ENCODE measurements at places on chromosomes 16 and 17.

GRCh38 chr17:35236821-35237220, 6.1 kb upstream of the SLFN5 start:
- no peak for DNase-seq

DNA sequence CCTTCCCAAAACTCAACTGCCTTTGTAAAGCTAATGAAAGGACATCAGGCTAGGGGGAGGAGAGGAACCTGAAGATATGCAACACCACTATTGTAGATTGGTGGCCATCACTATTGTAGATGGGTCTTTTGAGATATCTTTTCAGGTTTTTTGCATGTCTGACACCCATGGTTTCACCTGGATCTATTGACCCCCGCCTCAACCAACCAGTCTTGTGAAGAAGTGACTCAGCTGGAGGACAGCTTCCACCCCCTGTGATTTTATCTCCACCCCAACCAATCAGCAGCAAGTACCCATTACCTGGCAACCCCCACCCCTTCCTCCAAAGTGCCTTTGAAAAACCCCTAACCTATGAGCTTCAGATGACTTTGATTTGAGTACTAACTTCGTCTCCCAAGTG, 382.6 kb upstream of the GOT2 start:
- DNase-seq: no peak

GRCh38 chr16:66286527-66286926, 80.0 kb upstream of the CDH5 start:
- DNase-seq: no peak

DNA sequence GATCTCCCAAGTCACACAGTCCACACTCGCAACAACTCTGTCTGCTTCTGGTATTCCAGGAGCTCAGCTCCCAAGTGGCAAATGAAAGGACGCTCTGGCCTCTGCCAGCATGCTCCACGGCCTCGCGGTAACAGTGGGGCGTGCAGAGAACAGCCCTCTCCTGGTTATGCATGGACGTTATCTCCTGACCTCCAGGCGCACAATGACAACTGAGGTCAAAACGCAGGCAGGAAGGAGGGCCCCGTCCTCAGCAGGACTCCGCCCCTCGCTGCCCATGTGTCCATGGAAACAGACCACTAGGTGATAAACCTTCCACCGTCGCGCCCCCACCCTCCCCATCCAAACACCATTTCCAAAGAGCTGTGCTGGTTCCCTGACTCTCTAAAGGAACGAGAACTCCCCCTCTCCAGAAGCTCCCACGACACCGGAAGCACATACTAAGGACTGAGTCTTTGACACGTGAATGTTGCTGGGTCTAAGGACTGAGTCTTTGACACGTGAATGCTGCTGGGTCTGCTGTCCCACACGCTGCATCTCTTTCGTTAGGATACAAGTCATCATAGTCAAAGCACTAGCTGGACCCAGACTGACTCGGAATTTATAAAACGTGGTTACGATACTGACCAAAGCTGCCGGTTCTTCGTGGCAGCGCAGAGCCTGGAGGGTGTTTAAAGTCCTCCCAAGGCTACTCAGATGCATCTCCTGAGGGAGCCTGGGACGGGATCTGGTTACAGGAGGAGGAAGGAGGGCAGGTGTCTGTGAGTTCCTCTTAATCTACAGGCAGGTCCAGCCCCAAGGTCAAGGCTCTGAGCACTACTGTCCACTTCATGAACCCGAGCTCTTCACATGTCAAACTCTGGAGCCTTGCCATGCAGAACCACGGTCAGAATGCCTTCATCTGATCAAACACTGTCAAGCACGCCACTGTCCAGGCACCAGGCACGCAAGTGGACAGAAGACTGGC, 43.9 kb downstream of the KLHDC4 start:
- DNase-seq: no peak

DNA sequence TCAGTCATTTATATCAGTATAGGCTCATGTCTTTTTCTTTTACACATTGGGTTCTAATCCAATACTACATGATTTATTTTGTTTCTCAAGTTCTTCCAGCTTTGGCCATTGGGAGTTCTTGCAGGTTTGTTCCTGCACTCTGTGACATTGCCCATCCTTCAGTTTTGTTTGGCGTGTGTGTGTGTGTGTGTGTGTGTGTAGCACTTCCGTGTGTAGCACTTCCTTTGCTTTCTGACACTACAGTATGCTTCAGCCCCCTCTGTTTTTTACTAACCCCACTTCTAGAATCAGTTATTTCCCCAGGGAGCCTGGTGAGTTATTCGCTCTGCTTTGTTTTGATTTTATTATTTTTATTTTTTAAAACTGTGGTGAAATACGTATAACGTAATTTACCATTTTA, 75.6 kb upstream of the LGALS9 start:
- no peak for DNase-seq

- no peak for DNase-seq
Observed at GRCh38 chr17:35773129-35773528, 12.4 kb downstream of the C17orf50 start.

DNA sequence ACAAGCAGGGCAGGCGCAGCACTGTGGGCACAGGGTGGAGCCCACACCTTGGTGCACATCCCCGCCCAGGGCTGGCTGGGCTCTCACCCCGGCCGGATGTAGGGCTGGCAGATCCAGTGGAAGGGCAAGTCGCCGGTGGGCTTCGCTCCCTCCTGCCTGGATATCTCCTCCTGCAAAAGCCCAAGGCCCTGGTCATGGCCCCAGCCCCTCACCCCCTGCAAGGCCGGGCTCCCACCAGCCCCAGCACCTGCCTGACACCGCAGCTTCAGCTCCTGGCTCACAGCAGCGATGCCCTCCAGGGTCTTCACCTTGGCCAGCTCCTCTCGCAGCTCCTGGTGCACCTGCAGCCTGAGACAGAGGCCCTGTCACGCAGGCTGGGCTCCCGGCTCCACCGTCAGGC, 5.0 kb downstream of the DUS1L start:
- DNase-seq: no peak

GRCh38 chr17:81192386-81193050, 26.5 kb upstream of the AATK start:
- DNase-seq: no peak

DNA sequence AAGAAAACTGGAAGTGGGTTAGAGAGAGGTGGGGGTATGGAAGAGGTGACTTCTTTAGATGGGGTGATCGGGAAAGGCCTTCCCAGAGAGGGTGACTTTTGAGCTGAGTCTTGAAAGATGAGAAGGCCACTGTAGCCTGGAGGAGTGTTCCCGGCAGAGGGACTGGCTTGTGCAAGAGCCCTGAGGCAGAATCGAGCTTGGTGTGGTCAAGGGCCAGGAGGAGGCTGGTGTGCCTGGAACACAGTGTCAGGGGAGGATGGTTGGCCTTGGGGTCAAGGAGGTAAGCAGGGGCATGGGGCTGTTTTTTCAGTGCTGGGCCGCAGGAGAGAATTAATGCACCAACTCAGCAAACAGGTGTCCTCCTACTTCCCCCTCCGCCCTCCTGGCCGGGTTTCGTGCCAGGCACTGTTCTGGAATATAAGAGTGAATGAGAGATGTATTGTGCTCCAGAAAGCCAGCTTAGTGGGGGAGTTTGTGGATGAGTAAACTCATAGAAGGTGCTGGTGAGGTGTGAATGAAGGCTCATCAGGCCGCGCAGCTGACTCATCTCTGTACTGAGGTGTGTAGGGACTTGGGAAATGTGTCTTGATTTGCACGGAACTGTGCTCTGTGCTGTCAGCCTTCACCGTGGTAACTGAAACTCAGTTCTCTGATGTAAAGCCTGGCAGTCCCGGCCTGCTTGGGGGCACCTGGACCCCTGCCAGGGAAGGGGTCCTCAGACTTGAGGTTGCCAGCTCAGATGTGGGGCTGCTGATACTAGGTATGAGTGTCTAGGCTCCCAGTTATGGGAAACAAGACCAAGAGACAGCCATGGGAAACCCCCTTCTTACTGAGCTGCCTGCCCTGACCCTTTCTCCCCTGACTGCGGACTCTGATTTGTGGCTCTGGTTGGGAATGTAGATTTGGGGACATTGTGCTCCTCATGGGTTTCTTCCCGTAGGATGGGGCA, 15.3 kb downstream of the KSR1 start:
- no peak for DNase-seq

GRCh38 chr17:68398691-68399637, 58.3 kb downstream of the WIPI1 start:
- DNase-seq: peak; percentile 67

- DNase-seq: no peak
Observed at GRCh38 chr16:68749432-68749831, 12.3 kb downstream of the CDH1 start.

DNA sequence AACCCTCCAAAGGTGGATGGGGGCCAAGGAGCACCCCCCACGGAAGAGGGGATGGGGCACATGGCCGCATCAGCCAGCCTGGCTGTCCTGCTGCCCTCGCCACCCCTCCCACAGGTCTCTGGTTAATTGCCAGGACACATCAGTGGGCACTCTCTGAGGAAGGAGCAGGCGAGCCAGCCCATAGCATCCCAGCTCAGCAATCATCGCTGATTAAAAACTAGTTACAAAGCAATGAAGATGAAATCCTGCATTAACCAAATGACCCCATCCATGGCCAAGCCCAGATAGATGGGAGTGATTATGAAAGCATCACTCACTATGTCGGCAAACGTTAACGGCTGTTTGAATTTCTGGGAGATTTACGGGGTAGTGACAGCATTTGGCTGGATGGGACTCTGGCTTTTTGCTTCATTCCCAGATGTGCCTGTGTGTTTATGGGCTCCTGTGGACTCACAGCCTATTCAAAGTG, 45.3 kb downstream of the CCDC182 start:
- no peak for DNase-seq

DNA sequence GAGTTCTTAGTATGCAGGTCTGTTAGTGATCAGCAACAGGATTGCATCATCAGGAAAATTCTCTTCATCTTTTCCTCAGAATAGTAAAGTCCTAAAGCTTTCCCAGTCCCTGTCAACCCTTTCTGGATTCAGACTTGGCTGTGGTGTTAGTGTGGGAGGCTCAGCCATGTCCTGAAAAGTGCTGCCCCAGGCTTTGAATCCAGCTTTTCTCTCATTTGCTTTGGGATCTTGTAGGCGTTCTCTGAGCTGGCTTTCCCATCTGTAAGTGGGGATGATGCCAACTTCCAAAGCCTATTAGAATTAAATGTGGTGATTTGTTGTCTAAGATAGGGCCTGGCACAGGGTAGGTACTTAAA, 3.0 kb downstream of the ALKBH5 start:
- DNase-seq: no peak

GRCh38 chr17:74379495-74380085, 12.3 kb downstream of the GPR142 start:
- DNase-seq: peak; percentile 94

GRCh38 chr17:45584092-45585036, 93.8 kb upstream of the PLEKHM1 start:
- DNase-seq: peak; percentile 61

DNA sequence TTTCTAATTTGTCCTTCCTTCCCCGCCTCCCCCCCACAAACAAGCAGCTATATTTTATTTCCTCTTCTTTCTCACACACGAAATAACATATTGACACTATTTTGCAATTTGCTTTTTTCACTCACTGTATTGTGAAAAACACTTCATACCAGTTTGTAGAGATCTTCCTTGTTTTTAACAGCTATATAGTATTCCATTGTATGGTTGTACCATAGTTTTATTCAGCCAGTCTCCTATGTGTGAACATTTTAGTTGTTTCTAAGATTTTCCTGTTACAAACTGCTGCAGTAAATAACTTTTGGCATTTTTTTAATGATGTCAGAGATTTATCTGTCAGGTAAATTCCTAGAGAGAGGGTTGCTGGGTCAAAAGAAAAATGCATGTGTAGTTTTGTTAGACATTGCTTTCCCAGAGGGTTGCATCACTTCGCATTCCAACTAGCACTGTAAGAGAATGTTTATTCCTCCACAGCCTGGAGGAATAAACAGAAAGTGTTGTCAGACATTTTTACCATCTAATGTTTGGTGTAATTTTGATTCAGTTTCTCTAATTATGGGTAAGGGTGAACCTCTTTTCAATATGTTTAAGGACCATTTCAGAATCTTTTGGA, 101.2 kb downstream of the MRTFB start:
- no peak for DNase-seq

GRCh38 chr16:81524382-81524781, 79.8 kb downstream of the CMIP start:
- no peak for DNase-seq

DNA sequence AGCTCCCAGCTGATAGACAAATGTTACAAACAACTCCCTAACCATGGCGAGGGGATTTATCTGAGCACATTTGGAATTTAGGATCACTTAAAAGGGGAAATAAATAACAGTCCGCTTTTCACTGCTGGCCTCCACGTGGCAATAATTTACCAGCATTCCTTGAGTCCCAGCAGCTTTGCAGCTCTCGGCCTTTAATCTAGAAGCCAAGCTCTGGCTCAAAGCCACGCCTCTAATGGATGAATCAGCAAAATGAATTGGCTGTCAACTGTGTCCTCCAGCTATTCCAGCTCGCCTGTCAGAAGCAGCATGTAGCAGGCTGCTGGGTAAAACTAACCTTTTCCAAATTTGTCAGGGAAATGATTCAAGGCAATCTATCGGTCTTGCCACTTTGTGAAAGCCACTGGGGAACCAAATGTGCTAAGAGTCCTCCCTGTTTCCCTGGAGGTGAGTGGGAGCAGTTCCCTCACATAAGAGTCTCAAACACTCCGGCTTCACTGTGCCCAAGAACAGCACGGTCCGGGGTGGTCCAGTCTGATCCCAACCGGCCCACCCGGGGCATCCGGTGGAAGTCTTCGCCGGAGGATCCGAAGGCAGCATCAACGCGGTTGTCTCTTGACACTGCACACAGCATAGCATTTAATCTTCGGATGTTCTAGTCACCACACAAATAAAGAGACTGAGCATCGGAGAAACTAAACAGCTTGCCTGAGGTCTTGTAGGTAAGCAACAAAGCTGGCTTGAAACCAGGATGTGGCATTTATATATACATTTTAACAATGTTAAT, 143.3 kb downstream of the PARN start:
- DNase-seq: no peak

- DNase-seq: no peak
Observed at GRCh38 chr16:87149051-87149450, 168.1 kb downstream of the C16orf95 start.

GRCh38 chr16:54048586-54049495, 237.7 kb downstream of the IRX3 start:
- DNase-seq: no peak

GRCh38 chr17:8162997-8163977, 539 bp upstream of the VAMP2 start:
- DNase-seq: no peak

GRCh38 chr16:58363746-58364393, 28.4 kb upstream of the GINS3 start:
- no peak for DNase-seq

DNA sequence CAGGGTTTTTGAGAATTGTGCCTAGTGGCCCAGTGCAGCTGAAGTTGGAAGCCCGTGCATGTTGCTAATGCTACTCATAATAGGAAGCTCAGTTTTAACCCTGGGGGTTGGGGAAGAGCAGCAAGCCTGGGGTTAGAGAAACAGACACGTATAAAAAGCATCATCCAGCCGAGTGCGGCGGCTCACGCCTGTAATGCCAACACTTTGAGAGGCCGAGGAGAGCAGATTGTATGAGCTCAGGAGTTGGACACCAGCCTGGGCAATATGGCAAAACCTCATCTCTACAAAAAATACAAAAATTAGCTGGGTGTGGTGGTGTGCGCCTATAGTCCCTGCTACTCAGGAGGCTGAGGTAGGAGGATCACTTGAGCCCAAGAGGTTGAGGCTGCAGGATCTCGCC, 2.3 kb upstream of the CLUH start:
- DNase-seq: no peak

GRCh38 chr16:57045694-57046381, 46.5 kb upstream of the CPNE2 start:
- peak; percentile 47 for DNase-seq

GRCh38 chr17:17386094-17386800, 83.1 kb downstream of the NT5M start:
- DNase-seq: no peak
